ENCODE measurements at places on chromosomes 4 and X. TPM values are rescaled to one million over a fixed set of nuclear protein-coding genes. Genes with fewer than 3 reads are reported as not detected.

The COMMD8 gene
- polyA plus RNA-seq, result 8.9 TPM

The VSIG4 gene
- 92.5 TPM for polyA plus RNA-seq

The SGMS2 gene
- polyA plus RNA-seq, result 1.2 TPM

The ARAP2 gene
- 3.3 TPM for polyA plus RNA-seq

The SSX3 gene
- not detected for polyA plus RNA-seq

- DNase-seq, result no peak
Measured at GRCh38 chrX:131675596-131676194, 131.8 kb downstream of the OR13H1 start.

- DNase-seq, result no peak
Measured at GRCh38 chr4:14809203-14809602, 193.1 kb upstream of the CPEB2 start.

DNA sequence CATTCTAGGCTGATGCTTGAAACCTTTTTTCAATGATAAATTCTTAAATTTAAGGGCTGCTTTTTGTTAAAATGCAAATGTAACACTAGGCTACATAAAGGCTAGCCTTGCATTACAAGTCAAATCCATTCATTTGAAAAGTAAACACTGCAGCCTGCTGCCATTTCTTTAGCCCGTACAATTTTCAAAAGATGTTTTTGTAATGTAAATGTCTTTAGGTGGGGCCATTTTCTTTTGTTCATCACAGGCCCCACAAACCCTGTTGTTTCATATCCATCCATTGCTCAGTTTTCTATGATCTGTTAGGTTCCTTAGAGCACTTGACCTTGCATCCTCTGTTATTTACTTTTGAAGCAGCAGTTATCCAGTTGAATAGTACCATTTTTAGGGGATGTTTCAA is 296.2 kb upstream of the AMOT start:
- DNase-seq, result no peak

DNA sequence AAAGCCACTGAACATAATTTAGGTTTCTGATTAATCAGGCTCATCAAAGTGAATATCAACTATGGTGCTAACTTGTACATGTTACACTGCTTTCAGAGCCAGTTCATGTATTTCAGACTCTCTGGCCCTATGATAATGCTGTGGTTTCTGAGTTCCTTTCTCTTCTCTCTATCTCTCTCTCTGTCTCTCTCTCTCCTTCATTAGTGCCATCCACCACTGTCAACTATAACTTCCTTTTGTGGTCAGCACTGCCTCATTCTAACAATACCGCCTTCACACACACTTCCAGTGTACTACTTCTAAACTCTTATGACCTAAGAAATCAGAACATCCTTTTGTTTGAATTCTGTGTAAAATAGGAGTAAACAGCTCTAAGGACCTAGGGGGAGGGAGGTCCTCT is 907.1 kb downstream of the RPA4 start:
- DNase-seq, result no peak

- no peak for DNase-seq
Measured at GRCh38 chr4:177161781-177162180, 147.9 kb upstream of the NEIL3 start.

- no peak for DNase-seq
Measured at GRCh38 chrX:129648514-129649267, 6.1 kb downstream of the APLN start.

DNA sequence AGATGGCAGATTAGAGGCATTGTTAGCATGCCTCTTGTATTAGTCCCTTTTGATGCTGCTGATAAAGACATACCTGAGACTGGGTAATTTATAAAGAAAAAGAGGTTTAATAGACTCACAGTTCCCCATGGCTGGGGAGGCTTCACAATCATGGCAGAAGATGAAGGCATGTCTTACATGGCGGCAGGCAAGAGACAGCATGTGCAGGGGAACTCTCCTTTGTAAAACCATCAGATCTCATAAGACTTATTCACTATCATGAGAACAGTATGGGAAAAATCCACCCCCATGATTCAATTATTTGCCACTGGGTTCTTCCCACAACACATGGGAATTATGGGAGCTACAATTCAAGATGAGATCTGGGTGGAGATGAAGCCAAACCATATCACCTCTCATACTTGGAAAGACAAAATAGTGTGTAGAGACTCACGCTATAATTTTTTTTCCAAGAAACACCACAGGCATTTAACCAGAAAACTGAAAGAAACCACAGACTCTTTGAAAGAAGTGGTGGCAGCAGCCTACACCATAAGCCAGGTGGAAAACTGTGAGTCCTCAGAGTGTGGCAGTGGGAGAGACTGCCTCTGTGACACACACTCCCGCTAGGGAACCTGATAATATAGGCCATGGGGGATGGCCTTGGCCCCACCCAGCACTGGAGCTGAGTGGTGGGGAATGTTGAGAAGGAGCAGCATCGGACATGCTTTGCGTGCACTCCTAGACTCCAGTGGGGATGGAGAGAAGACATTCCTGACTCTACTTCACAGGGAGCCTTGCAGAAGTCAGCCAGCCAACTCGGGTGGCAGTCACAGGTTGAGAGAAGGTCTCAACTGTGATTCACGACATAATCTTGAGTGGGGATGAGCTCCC is 51.5 kb downstream of the SLC2A9 start:
- DNase-seq, result no peak

DNA sequence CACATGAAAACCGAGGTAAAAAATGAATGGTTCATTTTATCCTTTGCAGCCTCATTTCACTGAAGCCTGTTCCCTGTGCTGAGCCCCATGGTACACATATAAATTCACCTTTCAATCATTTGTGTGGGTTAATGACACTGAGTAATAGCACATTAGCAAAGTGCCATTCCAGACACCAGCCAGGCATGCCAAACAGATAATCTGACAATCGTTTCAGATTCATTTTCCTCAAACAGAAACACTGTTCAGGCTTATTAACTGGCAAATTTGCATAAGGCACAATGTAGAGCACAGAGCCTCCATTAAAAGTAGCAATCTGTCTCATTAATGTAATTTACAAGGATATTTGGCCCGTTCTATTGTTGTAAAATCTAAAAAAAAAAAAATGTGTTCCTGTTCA is 76.2 kb downstream of the UNC5C start:
- no peak for DNase-seq
